Activated CD4-positive, alpha-beta memory T cell treated with anti-CD3 and anti-CD28 coated beads for 36 hours (primary cell): ENCODE measurements at places on chromosomes 6 and 20. TPM values are rescaled to one million over a fixed set of nuclear protein-coding genes. Genes with fewer than 3 reads are reported as not detected.

Gene ZNF292
- 52.5 TPM for total RNA-seq

Gene CFAP61
- total RNA-seq: not detected

Gene TRIM31
- total RNA-seq: not detected

Gene COL21A1
- total RNA-seq: not detected

Gene BPHL
- total RNA-seq: 11.4 TPM

Gene TBXT
- not detected for total RNA-seq

Gene KHDC1L
- total RNA-seq: not detected

Gene DDO
- not detected for total RNA-seq

Gene SGK2
- total RNA-seq: 0.62 TPM

Gene FHL5
- total RNA-seq: not detected

Gene KIFC1
- total RNA-seq: 103 TPM

Gene UFL1
- total RNA-seq: 29.7 TPM

Gene DSP
- total RNA-seq: 0.12 TPM

Gene PRPH2
- not detected for total RNA-seq

Gene ARFRP1
- 54.6 TPM for total RNA-seq
